Natural killer cell treated with Interleukin-12 subunit alpha and Interleukin-12 subunit beta and Interleukin-15 and Interleukin-18, amount 100 ng/mL, for 72 hours (primary cell): ENCODE measurements at places on chromosomes 5 and 9. TPM values are rescaled to one million over a fixed set of nuclear protein-coding genes. Genes with fewer than 3 reads are reported as not detected.

The KLHL3 gene
- 3.0 TPM for total RNA-seq

The FREM1 gene
- total RNA-seq = not detected

The ZNF618 gene
- total RNA-seq = 0.33 TPM

The FOXD4L3 gene
- total RNA-seq = not detected

The RASEF gene
- total RNA-seq = not detected

The N4BP3 gene
- total RNA-seq = 0.20 TPM

The SLC36A2 gene
- not detected for total RNA-seq

The FAM78A gene
- total RNA-seq = 53.3 TPM

The GPBP1 gene
- 88.3 TPM for total RNA-seq

The SCGB3A2 gene
- not detected for total RNA-seq

The NRG2 gene
- total RNA-seq = not detected

The KIF3A gene
- total RNA-seq = 17.4 TPM

The TOR1B gene
- total RNA-seq = 24.5 TPM

The PTGER4 gene
- 154 TPM for total RNA-seq

The SV2C gene
- total RNA-seq = not detected

The SLC25A2 gene
- 0.67 TPM for total RNA-seq
